Endothelial cell of umbilical vein (primary cell): ENCODE measurements at places on chromosomes 3 and 15. TPM values are rescaled to one million over a fixed set of nuclear protein-coding genes. Genes with fewer than 3 reads are reported as not detected.

SPESP1 gene
- total RNA-seq: 1.5 and 3.0 TPM in 2 replicates

- no peak for DNase-seq
Measured at GRCh38 chr3:136817448-136817847, 1.5 kb upstream of the SLC35G2 start.

COL8A1 gene
- 217 and 358 TPM in 2 replicates for total RNA-seq

GRCh38 chr3:58011580-58011979, 3.4 kb downstream of the FLNB start:
- DNase-seq: no peak

DNA sequence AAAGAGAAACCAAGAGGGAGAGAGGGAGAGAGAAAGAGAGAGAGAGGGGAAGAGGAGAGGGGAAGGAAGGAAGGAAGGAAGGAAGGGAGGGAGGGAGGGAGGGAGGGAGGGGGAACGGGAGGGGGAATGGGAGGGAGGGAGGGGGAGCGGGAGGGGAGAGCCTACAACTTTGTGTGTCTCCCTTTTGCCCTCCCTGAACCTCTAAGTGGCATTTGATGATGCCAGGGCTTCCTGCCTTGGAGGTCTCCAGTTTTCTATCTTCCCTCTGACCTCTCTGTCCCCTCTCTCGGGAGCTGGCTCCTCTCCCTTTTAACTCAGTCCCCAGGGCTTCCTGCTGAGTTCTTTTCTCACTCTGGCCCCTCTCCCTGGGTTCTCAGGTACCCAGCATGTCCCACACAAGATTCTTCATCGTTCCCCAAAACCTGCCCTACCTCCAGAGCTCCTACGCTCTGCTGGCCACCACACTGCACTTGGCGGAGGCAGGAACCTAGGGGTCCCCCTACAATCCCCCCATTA, 12.5 kb upstream of the FAM174B start:
- no peak for DNase-seq

DNA sequence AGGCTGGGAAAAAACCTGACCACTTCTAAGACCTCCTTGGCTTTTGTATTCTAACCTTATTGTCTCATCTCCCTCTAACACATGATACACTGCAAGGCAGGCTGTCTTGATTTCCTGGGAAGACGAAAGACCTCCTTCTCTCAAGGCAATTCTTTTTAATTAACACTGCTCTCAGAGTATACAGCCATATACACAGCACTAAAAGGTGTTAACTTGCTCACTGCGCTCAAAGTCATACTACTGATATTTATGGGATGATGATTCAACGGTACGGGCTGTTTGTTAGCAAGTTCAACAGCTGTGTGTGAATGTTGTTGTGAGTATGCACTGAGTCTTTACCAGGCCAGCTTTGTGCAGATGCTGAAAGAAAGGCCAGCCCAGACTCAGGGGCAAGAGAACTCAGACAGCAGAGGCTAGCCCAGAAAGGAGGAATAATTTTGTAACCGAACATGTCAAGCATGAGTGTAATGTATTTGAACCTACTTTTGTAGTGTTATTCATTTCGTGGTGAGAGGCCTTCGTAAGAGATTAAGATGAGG, 229.9 kb downstream of the IL5RA start:
- no peak for DNase-seq

ISLR2 gene
- total RNA-seq: not detected in 2 replicates
